ENCODE measurements at places on chromosomes 7 and 10.

- no peak for DNase-seq
These were observed 85.4 kb downstream of the ARID5B start for GRCh38 chr10:61986788-61987492.

GRCh38 chr7:66920256-66920655, 769 bp upstream of the TMEM248 start:
- no peak for DNase-seq

- DNase-seq: no peak
These were observed 9.0 kb downstream of the AGAP3 start for GRCh38 chr7:151095123-151095797.

- DNase-seq: no peak
These were observed 1.1 kb downstream of the SNX13 start for GRCh38 chr7:17939211-17939605.

DNA sequence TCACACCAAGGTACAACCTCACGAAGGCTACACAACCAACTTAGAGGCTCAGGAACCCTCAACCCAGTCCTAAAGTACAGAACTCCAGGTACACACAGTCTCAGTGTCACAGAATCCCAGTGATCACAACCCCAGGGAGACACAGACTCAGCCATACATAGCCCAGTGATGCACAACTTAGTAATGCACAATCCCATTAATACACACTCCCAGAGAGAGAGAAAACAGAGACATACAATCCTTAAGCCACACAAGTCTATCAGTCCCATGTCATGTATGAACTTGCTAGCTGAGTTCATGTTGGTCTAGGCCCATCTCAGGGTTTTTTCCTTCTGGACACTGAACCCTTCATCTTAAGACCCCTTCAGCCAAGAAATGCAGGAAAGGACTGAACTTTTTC, 4.6 kb downstream of the KCNIP2 start:
- DNase-seq: no peak

GRCh38 chr10:29736366-29737073, 101.7 kb upstream of the SVIL start:
- no peak for DNase-seq

- DNase-seq: no peak
These were observed 83.5 kb downstream of the ADK start for GRCh38 chr10:74234569-74234968.

- DNase-seq: no peak
These were observed 468.5 kb downstream of the LRMDA start for GRCh38 chr10:75899816-75900390.

- DNase-seq: no peak
These were observed 120.0 kb upstream of the TCERG1L start for GRCh38 chr10:131431533-131431932.

GRCh38 chr7:121107923-121108498, 119.5 kb downstream of the CPED1 start:
- DNase-seq: no peak
